Hippocampal formation (tissue), 2 donors: ENCODE measurements at places on chromosomes 5 and 9.
A peak's percentile ranks its signal among the peaks of the same experiment; 100 is the strongest.

GRCh38 chr9:38039907-38040682 lies 28.9 kb downstream of the SHB start:
- DNase-seq: no peak

GRCh38 chr5:171549274-171549673 lies 129.8 kb downstream of the FGF18 start:
- no peak for DNase-seq

GRCh38 chr5:1133510-1134201 lies 21.8 kb upstream of the SLC12A7 start:
- no peak for DNase-seq

- peak; percentile 19 for DNase-seq
These were observed 57.3 kb downstream of the CMYA5 start for GRCh38 chr5:79746642-79747569.

- peak; percentile 68 for DNase-seq
These were observed 18.0 kb downstream of the MGAT1 start for GRCh38 chr5:180784497-180785097.
